ENCODE measurements at places on chromosomes 6 and 20.

GRCh38 chr6:135014353-135014832 lies 40.2 kb downstream of the HBS1L start:
- DNase-seq: no peak

DNA sequence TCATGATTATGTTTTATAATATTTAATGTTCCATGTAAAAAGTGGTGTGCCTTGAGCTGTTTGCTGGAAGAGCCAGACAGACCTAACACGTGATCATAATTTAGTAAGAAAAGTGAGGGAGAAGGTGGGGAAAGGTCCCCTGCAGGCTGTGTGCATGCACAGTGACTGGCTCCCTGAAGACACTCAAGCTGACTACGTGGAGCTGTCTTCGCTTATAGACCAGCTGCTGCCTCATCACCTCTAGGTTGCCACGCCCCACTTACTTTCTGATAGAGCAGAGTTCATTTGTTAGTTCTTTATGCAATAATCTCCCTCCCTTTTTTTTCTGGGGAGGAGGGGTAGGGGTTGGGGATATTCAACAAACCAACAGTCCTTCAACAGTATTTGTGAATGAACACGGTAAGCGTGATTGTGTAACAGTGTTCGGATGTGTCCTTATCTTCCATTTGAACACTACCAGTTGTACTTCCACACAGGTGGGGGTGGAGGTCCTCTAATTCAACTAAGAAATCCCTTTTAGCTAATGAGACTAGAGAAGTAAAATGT lies 157.3 kb downstream of the BACH2 start:
- no peak for DNase-seq

- no peak for DNase-seq
Observed at GRCh38 chr6:167093406-167093921, 29.4 kb upstream of the CCR6 start.

GRCh38 chr6:55286824-55287223 lies 40.4 kb upstream of the GFRAL start:
- no peak for DNase-seq

GRCh38 chr20:53045941-53046340 lies 73.8 kb downstream of the TSHZ2 start:
- DNase-seq: no peak

DNA sequence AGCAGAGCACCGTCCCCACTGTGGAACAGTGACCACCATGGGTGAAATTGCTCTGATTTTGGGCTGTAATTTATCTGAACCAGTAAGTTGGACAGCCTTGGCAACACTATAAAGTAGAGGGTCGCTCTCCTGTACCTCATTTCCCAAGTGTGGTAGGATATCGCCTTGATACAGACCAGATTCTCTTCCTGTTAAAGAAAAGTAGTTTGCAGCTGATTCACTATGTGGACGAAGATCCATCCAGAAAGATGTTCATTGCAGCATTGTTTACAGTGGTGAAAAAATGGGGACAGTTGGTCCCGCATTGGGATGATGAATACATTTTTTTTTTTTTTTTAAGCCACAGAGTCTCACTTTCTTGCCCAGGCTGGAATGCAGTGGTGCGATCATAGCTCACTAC lies 74.3 kb downstream of the SLX4IP start:
- DNase-seq: no peak

GRCh38 chr6:103783329-103783728 lies 1076.4 kb downstream of the HACE1 start:
- DNase-seq: no peak

DNA sequence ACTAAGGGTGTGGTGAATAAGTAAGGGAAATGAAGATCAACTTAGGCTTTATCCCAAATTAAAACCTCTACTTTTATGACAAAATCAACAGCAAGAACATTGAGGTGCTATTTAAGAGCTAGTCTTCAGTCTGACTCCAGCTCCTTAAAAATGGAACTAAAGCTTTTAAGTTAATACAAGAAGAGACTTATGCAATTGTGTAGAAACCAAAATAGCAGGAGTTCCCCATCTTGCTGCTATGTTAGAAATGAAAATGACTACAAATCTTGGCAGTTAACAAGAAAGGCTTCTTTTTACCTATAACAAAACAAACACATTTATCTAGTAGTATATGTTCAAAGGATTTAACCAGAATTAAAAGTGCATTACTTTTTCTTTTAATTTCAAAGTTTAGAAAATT lies 25.7 kb downstream of the HMGN3 start:
- DNase-seq: no peak

GRCh38 chr6:125018136-125018535 lies 55.9 kb downstream of the RNF217 start:
- no peak for DNase-seq

GRCh38 chr6:137787016-137787415 lies 80.0 kb upstream of the TNFAIP3 start:
- no peak for DNase-seq

DNA sequence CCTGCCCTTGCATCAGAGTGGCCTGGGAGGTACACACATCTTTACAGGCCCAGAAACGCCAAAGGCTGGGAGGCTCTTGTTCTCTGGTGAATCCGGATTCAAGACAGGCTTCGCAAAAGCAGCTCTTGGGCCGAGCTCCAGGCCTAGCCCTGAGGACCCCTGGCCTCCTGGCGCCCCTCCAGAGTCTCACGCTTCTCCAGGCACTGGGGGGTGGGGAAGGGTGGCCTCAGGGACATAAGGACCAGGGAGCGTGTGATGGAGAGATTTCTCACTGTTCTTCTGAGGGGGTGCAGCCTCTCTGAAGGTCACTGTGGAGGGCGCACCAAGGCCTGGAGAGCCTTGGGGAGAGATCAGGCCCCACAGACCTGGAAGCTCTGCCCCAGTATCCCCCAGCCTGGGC lies 349.2 kb downstream of the ZFAND3 start:
- no peak for DNase-seq

DNA sequence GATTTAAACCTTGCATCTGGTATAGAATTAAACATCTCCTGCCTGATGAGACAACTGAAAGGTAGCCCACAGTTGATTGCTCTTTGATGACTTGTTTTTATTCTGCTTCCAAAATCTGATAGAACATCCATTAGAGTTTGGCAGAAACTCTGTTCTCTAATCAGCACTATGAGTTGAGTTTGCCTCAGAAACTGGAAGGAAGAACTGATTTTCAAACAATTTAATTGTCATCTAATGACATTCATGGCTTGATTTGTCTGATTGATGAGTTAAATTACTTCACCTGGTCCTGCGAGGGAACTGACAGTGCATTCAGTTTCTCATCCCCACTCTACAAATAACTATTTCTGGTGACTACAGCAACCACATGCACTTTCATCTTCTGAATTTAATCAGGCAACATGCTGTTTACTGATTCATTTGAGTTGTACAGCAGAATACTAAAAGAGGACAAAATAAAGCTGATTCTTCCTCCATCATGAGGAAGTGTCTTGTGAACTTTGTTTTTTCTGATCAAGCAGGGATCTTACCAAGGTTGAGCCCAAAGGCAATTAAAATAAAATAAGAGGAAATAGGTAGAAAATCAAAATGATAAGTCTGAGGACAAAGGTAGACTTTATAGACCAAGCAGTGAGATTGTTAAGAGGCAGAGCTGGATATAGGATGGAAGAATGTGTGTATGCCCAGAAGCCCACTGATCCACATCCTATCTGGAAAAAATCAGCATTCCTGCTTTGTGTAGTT lies 15.7 kb upstream of the MRAP2 start:
- no peak for DNase-seq

DNA sequence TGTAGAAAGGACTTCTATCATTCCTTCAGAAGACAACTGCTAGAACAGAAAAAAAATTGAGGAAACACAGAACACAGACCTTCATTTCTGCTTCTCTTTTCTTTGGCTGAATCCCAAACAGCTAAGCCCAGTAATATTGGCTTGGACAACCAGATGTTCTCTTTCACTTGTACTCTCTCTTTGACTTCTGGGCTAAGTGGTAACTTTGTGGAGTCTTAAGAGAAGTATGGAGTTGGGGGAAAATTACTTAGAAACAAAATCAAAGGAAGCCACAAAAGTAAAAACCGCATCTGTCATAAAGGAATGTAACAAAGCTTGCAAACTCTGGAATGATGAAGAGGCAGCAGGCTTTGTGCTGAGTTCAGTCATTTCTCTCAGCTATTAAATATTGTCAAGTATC lies 587.5 kb downstream of the CBLN4 start:
- no peak for DNase-seq

DNA sequence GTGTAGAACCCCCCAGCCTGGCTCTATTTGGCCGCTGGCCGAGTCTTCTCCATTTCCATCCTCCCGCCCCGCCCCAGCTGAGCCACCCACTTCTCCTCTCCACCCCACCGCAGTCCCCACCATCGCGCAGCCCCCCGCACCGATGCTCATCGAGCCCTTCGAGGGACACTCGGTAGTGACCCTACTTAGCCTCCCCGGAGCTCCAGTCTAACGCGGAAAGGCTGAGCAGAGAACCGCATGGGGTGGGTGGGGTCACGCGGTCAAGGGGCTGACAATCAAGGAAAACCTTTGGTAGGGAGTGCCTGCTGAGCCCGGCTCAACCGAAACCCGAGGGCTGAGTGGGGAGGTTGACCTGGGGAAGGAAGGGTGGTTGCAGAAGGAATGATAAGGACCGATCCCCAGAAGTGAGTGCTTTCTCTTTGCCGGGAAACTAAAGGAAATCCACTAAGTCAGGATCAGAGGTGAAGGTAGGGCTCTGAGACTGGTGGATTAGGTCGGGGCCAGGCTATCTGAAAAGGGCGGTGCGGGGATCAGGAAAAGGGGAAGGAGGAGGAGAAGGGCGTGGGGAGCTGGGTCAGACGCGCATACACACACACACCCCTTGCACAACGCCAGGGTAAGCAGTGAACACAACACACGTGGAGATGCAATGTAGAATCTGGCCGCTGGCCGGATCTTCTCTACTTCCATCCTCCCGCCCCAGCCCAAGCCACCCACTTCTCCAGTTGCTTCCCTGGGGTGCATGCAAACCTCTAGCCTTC lies 49.8 kb downstream of the CPXM1 start:
- no peak for DNase-seq

DNA sequence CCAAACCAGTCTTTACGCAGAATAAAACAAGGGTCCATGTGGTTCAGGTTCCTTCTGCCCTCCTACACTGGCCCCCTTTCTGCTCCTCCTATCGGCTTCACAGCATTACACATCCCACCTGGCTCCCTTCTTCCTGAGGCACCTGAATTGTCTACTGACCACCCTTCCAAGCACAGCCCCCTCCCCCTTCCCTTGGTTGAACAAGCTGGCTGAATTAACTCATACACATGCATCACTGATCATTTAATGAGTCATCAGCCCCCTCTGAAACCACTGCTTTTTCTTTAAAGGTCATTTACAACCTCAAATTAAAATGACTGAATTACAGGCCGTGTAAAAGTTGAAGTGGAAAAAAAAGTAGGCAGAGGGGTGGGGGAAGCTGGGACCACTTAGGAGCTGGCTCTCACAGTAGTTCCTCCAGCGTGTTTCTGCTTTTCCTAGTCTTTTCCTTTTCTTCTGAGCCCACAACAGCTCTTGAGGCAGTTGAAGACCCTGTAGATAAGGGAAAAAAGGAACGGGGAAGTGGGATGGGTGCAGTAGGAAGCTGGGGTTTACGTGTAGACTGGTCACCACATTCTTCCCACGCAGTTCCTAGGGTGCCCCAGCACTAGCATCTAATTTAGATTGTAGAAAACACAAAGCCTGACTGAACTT lies 67.6 kb downstream of the FYN start:
- DNase-seq: no peak

GRCh38 chr6:161273274-161273751 lies 548 bp downstream of the AGPAT4 start:
- DNase-seq: no peak

- no peak for DNase-seq
Observed at GRCh38 chr6:13702809-13703302, 8.8 kb downstream of the RANBP9 start.

DNA sequence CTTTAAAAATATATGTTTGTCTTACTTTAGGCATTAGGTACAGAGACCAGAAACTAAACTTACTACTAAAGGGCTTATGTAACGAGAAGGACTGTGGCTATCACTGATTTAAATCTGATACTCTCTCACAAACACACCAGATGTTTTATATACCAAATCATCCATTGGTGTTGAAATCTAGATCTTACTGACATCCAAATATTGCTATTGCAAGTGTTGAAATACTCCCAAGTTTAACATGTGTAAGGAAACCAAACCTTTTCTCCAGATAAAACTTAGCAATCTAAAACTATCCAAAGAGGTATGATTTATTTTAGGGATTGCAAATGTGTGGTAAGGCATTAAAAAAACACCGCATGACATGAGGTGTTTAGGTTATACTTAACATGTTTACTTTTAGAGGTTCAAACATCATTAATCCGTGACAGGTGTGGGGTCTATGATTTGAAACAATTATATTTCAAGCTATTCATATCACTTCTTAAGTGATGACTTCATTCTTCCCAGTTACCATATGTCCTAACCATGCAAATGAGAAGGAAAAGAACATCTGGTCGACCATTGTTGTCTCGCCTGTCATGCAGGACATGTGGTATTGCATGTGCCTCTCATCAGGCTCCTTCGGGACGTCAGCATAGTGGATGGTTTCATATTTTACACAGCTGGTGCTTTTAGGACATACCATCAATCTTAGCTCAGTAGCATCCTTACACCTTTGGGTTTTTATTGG lies 168.3 kb upstream of the SPACA1 start:
- DNase-seq: no peak

- DNase-seq: no peak
Observed at GRCh38 chr6:99013145-99013544, 65.4 kb upstream of the FBXL4 start.

GRCh38 chr20:8645326-8645725 lies 423.6 kb upstream of the PLCB4 start:
- no peak for DNase-seq

DNA sequence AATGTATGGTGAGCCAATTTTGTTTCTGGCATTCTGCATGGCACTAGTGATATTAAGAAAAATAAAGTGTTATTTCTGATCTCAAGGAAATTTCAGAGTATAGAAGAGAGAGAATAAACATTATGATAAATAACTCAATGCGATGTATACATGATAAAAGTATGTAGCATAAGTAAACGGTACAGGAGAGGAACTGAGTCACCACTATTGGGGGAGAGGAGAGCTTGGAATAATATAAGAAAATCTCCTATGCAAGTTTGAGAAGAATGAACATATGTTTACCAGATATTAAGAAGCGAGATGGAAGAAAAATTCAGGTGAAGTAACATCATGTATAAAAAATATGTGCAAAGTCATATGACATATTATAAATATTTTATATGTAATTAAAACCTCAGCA lies 1230.3 kb upstream of the CITED2 start:
- DNase-seq: no peak

DNA sequence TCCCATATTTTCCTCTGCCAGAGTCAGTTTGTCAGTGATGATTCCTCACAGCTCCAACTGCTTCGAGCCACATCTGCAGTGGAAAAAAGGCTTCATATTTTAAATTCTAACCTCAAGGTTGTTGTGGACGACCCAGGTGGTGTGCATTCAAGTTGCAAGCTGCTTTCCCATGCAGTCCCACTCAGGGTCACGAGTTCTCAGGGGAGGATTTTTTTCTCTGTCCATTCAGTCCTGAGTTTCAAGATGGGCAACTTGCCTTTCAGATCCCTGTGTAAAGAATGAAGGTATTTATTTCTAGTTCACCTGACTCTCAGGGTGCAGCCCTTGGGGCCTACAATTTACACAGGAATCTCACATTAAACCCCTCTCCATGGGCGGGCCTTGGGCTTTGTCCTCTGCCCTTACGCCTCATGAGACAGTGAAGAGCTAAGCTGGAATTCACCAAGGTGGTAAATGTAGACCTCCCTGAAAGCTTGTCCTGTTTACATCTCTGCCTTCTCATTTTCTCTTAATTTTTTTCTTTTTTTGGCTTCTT lies 65.9 kb downstream of the TPD52L1 start:
- DNase-seq: no peak

All from activated T-helper 1 cell treated with anti-CD3 and anti-CD28 coated beads, Interleukin-2, amount 50 U/mL, for 16 hours (primary cell).